ENCODE measurements at places on chromosomes 7 and 10.

DNA sequence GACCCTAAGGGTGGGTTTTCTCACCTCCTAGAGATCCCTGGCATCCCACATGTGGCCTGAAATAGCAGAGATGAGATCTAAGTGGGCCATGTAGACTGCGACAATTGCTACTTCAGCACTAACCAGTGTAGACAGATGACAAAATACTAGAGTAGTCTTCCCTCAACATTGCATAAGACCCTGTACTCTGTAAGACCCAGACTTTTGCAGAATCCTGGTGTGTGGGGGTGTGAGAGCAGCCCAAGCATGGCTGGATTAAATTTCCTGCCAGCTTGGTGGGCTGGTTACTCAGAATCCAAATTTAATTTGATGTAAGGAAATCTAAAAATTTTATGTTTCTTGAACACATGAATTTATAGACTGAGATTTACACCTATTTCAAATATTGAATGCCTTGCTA, 88.3 kb downstream of the ZNF365 start:
- DNase-seq: no peak

DNA sequence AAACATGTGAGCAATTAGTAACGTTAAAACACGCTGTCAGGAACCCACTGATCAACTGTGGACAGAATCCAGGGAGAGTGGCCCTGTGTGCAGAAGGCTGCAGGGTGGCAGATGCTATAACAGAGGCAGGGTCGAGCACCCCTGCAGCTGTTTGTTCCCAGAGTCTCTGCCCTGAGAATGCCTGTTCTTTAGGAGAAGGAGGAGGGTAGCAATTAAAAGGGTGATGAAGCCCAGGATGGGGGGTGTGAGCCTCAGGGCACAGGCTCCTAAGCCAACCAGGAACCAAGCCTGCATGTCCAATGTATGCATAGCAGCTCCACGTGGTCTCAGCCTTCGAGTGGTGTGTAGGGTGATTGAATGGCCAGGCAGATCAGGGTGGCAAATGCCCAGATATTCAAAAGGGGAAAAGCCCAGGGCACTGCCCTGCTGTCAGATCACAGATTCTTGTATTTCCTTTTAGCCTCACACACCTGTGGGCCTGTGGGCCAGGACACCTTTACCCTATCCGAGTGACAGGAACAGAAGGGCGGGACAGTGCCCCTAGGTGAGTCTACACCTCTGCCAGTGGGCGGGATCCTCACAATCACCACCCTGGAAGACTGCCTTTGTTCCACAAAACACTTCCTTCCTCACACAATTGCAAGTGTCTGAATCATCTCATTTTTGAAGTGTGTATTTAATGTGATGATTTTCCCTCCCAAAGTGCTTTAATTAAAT, 7.3 kb downstream of the WDFY4 start:
- DNase-seq: no peak

DNA sequence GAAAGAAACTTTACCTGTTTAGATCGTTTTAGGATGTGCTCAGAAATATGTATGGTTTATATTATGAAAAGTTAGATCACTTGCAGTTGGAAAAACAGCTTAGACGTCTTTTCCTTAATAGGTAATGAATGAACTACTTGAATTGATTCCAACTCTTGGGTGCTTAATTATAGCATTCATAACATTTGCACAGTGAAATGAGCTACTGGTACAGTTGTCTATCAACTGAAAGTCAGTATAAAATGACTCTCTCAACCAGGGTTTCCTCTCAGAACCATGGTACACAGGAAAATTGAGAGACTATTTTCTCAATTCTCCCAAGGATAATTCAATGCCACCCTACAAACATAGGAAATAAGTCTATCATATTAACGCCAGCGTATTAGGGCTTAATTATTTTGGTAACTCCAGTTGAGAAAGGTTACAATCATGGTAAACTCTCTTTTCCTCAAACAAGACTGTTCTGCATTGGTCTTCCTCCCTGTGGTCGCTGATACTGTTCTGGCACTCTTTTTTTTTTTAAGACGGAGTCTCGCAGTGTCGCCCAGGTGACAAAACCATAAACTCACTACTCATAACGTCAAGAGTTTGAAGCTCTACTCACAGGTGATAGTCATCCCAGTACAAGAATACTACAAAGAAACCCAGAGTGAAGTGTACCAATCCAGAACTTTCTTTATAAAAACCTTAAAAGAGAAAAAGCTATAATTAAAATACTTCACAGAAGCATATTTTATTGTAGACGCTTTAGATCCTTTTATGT, 2.0 kb downstream of the ANLN start:
- DNase-seq: peak; percentile 64

DNA sequence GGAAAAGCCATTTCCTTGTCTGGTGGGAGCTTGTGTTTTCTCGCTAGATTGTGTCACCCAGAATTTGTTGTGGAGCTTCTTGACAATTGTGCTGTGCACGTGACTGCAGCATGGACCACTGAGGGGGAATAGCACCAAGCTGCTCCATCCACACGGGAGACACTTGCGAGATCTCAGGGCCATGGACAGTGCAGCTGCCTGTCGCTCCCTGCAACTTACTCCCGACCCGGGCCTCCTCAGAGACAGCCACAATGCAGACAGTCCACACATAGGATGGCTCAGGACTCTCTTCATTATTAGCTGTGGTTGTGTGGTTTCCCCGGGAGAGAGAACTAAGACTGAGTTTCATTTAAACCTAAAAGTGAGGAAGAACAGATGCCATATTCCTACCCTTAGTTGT, 673.2 kb upstream of the GALNT17 start:
- DNase-seq: no peak

DNA sequence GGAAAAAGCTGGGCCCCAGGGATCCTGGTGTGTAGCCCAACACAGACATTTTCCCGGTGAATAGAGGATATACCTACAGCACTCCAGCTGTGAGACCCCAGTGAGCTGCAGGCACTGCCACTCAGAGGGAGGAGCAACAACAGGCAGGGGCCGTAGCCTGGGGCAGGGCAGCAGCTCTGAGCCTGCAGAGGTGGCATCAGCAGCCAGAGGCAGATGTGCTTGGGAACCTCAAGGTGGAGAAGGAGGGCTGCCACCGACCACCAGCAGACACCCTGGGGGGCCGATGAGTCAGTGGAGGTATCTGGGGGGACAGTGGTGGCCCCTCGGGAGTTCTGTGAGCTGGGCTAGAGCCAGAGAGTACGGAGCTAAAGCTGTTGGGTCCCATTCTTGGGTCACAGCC, 110.2 kb upstream of the GDF10 start:
- no peak for DNase-seq

DNA sequence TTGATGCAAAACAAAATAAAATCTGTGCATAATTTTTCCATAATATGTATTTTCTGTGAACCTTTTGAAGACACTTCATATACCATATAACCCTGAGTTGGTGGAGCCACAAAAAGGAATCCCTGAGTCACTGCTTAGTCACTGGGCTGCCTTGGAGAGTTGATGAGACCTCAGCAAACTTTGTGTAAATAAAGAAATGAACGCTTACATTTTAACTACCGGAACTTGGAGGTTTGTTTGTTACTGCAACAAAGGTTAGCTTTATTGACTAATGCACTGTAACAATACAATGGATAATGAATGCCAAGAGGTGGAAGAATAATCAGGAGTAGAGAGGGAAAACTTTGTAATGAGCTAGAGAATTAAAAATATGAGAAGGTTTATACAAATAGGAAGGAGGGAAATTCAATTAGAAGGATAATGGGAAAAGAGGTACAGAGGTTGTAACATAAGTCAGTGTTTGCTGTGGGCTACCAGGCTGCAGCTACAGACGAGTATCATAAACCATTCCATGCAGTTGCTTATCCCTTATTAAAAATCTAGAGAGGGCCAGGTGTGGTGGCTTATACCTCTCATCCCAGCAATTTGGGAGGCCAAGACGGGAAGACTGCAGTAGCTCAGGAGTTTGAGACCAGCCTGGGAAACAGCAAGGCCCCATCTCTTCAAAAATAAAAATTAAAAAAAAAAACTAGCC, 1042.1 kb downstream of the TYW1 start:
- DNase-seq: no peak

- no peak for DNase-seq
Measured at GRCh38 chr10:34931216-34931615, 116.1 kb upstream of the PARD3 start.

DNA sequence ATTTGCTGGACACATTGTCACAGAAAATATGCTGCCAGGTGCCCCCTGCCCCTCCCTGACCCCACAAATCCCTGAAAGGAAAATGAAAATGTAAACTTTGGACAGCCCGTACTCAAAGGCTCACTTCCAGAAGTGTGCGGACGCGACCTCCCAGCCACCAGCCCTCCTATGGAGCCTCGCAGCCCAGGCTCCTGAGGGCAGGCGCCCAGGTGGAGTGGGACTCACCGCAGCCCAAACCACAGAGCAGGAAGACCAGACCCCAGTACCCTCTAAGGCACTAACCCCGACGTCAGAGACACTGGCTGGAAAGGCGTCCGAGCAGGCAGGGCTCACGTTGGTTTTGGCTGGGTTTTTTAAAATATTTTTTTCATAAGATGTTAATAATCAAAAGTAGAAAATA, 57.3 kb downstream of the CSGALNACT2 start:
- DNase-seq: no peak

- no peak for DNase-seq
Measured at GRCh38 chr10:101768791-101769170, 7.1 kb downstream of the FGF8 start.

DNA sequence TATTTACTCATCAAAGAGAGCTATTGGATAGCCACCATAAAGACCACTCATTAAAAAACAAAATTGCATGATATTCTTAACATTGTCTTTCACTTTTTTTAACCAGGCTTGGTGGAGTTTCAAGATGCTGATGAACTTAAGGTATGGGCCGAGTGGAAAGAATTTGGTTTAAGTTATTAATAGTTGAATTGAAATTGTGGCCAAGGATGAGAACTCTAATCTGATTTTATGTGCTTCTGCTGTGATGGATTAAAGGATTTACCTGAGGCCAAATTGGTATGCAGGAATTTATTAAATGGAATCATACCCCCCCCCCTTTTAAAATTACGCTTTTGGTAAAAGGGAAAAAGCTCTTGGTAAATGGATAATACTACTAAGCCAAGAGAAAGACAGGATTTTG, 33.8 kb upstream of the TOMM7 start:
- no peak for DNase-seq

- DNase-seq: peak; percentile 17
Measured at GRCh38 chr7:34900891-34901513, 136.3 kb downstream of the DPY19L1 start.

DNA sequence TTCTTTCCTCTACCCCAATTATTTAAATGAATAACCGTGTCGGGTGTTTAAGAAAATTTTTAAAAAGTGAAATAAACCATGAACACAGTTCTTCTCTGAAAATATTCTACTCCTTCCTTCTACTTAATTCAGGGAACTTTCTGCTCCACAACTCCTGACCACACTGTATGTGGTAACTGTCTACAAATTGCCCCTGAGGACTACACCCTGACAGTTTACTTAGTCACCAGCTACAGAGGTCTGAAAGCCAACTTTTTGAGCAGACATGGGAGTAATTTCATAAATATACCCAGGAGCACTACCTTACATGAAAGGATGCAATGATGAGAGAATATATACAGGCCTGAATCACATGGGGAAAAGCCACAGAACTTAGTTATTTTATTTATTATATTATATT, 523.2 kb upstream of the SORCS1 start:
- no peak for DNase-seq

DNA sequence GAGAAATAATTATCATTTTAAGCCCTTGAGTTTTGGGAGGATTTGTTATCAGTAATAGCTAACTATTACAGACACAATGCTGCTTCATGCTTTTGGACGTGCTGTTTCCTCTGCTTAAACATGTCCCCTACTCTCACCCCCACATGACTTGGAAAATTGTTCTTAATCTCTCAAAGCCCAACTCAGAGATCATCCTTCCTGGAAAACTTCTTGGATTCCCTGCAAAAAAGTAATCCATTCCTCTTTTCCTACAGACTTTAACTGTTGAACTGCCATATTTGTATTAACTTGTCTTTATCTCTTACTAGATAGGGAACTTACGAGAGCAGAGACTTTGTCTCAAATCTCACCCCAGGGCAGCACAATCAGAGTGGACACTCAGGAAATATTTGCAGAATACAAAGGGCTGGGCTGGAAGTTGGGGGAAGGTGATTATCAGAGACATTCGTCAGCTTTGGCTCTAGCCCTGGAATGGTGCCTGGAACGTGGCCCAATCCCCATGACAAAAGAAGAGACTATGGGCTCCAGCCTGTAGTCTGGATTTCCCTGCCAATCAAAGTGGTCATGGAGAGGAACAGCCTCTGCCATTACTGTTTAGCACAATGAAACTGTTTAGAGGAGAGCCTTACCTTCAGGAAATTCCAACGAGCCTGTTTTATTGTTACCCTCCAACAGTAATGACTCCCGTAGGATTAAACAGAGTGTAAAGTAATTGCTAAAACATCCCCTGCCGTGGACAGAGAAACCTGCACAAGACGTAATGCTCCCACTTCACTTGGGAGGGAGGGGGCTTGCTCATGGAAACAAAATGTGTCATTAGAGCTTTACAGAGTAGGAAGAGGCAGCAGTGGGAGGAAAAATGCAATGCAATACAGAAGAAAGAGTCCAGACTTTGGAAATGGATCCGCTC, 140.4 kb upstream of the AUTS2 start:
- DNase-seq: no peak

DNA sequence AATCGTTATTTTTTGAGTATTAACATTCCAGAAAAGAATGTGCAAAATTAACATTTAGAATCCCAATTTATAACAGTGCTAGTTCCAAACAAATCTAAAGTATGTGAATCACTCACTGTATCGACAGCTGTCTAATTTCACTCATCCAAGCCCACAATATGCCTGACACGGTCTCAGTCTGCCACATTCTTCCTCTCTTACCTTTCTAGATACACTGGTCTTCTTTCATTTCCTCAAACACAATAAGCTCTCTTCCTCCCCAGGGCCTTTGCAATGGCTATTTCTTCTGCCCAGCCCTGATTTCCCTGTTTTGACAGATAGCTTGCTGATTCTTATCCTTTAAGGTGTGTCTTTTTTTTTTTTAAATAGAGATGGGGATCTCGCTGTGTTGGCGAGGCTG, 48.8 kb downstream of the UBE2H start:
- no peak for DNase-seq

DNA sequence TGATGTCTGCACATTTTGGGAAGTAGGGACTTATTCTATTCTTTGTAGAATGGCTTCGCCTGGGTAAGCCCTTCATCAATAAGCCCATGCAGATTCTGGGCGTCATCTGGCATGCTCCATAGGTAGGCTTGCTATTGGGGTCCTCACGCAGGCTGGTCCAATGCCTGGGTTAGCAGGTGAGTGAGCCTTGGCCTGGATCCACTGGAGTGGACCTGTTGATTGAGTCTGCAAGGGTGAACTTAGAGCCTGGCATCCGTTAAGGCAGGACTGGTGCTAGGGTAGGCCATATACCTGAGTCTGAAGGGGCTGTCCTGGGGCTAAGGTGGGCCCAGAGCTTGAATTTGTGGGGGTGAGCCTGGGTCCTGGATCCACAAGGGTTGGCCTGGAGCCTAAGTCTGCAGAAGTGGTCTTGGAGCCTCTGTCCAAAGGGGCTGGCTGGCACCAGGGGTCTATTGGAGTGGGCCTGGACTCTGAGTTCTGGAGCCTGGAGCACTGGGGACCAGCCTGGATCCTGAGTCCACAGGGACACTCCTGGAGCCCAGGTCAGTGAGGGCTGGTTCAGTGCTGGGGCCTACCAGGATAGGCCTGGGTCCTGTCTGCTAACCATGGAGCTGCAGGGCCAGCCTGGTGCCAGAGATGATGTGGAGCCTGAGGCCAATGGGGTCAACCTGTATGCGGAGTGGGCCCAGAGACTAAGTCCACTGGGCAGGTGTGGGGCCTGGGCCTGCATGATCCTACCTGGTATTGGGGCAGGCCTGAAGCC, 297.7 kb downstream of the PTPRN2 start:
- DNase-seq: no peak

- DNase-seq: no peak
Measured at GRCh38 chr10:30476511-30477155, 42.6 kb downstream of the MAP3K8 start.

Data from Jurkat, Clone E6-1 (cell line).